ENCODE measurements at places on chromosomes 6 and 20. TPM values are rescaled to one million over a fixed set of nuclear protein-coding genes. Genes with fewer than 3 reads are reported as not detected.

PGBD1 gene
- 3.0 TPM for total RNA-seq

RAB5IF gene
- 28.4 TPM for total RNA-seq

GRM4 gene
- total RNA-seq = not detected

RAMACL gene
- not detected for total RNA-seq

RHAG gene
- not detected for total RNA-seq

SPEF1 gene
- total RNA-seq = not detected

MUCL3 gene
- not detected for total RNA-seq

BPIFB4 gene
- not detected for total RNA-seq

C6orf52 gene
- not detected for total RNA-seq

C6orf141 gene
- total RNA-seq = not detected

MCHR2 gene
- not detected for total RNA-seq

OSER1 gene
- 9.2 TPM for total RNA-seq

GNMT gene
- not detected for total RNA-seq

CCHCR1 gene
- total RNA-seq = 14.7 TPM

LY6G6F gene
- not detected for total RNA-seq

DSTN gene
- total RNA-seq = 452 TPM

B4GALT5 gene
- 15.0 TPM for total RNA-seq

TRIM26 gene
- 38.6 TPM for total RNA-seq

SDHAF4 gene
- 3.5 TPM for total RNA-seq

PROKR2 gene
- not detected for total RNA-seq

SLC12A5 gene
- total RNA-seq = not detected

ADGB gene
- total RNA-seq = not detected

SLC17A5 gene
- 23.2 TPM for total RNA-seq

MEP1A gene
- not detected for total RNA-seq

HECA gene
- total RNA-seq = 27.0 TPM

PDYN gene
- total RNA-seq = not detected

WFDC2 gene
- 32.5 TPM for total RNA-seq

ALDH5A1 gene
- 0.21 TPM for total RNA-seq

BPI gene
- not detected for total RNA-seq

All from ascending aorta (tissue), 2 donors.